ENCODE measurements at places on chromosomes 7 and 10.
A peak's percentile ranks its signal among the peaks of the same experiment; 100 is the strongest.

- DNase-seq, result no peak
Measured at GRCh38 chr7:157271991-157272324, 64.8 kb upstream of the DNAJB6 start.

- no peak for DNase-seq
Measured at GRCh38 chr10:110389255-110389654, 84.5 kb upstream of the SMNDC1 start.

DNA sequence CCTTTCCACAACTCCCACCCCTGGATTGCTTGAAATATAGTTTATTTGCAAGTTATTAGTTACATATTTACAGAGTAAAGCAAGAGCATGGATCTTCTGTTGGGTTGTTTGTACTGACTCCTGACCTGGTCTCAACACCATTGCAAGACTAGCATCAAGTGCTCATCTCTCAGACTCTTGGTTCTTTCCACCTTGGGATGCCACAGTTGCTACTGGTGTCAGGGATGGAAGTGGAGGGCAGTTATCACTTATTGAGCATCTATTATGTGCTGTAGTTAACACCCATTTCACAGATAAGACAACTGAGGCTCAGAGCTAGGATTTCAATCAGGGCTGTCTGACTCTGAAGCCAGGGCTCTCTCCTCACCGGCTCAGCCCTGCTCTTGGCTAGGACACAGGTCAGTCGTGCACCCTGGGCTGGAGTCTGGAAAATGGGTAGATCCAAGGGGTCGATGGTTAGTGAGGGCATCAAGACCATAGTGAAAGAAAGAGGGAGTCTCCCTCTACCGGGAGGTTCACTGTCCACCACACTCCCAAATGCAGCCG is 614 bp upstream of the ADAMTS14 start:
- DNase-seq, result no peak

GRCh38 chr7:36098096-36098495 is 55.0 kb upstream of the EEPD1 start:
- no peak for DNase-seq

GRCh38 chr7:99990460-99990852 is 14.6 kb upstream of the AZGP1 start:
- no peak for DNase-seq

GRCh38 chr7:129970816-129971215 is 18.1 kb upstream of the UBE2H start:
- no peak for DNase-seq

- no peak for DNase-seq
Measured at GRCh38 chr10:49289480-49289879, 9.5 kb upstream of the C10orf71 start.

DNA sequence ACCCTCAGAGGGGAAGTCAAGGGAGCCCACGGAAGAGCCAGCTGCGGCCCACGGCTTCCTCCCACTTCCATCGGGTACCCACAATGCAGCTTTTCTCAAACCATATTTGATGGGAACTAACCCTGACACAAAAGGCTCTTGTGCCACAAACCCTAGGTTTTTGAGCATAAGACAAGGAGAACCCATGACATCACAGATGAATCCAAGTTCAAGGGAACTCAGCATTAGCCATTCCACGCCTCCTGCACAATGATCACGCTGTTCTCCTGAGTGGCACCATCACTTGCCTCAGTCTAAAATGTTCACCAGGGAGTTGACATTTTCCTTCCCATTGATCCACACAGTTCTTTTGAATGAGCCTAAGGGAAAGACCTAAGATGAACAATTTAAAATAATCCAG is 70.4 kb downstream of the ITIH5 start:
- no peak for DNase-seq

- no peak for DNase-seq
Measured at GRCh38 chr10:19892270-19892669, 76.0 kb downstream of the PLXDC2 start.

DNA sequence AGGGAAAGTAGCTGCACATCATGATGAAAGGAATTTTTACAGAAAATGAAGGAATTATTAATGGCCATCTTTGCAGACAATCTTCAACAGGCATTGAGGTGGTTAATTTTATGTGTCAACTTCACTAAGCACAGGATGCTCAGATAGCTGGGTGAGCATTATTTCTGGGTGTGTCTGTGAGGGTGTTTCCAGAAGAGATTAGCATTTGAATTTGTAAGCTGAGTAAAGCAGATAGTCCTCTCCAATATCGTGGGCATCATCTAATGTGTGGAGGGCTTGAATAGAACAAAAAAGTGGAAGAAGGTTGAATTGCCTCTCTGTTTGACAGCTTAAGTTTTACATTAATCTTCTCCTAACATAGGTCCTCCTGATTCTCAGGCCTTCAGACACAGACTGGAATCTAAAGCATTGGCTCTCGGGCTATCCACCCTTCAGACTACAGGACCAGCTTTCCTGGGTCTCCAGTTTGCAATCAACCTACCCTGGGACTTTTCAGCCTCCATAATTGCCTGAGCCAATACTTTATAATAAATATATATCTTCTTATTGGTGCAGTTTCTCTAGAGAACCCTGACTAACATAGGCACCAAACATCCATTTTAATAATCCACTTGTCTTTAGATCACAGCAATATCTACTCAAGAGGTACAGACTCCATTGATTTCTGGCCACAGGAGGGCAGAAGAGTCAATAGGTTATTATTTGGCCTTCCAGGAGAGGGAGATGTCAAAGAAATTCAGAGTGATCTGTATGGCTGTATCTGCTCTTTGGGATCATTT is 10.5 kb upstream of the CRPPA start:
- no peak for DNase-seq

DNA sequence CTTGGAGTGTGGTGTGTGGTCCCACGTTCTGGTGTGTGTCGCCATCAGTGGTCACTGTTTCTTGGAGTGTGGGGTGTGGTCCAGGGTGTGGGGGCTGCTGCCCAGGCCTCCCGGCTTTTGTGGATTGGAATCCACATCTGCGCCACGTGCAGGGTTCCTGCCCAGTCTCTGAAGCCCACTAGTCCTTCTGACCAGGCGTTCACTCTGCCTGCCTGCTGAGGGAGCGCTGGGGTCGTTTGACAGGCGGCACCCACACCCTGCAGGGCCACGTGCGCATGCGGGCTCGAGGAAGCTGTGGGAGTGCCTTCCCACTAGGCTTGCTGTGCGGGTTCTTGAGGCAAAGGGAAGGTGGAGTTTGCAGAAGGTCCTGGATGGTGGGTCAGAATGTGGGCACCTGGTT is 51.4 kb downstream of the INPP5A start:
- DNase-seq, result no peak

DNA sequence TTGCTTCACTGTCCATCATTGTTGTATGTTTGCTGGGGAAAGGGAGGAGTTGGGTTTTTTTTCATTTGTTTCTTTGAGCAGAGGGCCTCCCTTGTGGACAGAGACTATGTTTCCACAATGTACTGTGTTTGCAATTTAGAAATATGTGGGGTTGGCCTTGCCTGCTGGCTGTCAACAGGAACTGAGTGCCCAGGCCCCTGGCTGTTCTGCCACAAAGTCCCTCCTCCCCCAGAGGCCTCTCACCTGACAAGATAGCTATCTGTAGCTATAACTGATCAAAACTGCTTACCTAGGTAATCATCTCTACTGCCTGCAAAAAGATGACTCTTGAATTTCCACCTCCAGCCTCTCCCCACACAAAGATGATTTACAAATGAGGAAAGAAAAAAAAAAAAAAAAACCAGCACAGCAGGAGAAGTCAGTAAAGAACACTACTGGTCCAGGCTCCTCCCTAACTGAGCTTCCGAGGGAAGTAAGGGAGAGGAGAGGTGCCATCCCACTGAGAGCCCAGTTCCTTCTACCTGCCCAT is 121.8 kb downstream of the SGMS1 start:
- no peak for DNase-seq

- DNase-seq, result no peak
Measured at GRCh38 chr10:44731283-44731682, 179.9 kb upstream of the TMEM72 start.

DNA sequence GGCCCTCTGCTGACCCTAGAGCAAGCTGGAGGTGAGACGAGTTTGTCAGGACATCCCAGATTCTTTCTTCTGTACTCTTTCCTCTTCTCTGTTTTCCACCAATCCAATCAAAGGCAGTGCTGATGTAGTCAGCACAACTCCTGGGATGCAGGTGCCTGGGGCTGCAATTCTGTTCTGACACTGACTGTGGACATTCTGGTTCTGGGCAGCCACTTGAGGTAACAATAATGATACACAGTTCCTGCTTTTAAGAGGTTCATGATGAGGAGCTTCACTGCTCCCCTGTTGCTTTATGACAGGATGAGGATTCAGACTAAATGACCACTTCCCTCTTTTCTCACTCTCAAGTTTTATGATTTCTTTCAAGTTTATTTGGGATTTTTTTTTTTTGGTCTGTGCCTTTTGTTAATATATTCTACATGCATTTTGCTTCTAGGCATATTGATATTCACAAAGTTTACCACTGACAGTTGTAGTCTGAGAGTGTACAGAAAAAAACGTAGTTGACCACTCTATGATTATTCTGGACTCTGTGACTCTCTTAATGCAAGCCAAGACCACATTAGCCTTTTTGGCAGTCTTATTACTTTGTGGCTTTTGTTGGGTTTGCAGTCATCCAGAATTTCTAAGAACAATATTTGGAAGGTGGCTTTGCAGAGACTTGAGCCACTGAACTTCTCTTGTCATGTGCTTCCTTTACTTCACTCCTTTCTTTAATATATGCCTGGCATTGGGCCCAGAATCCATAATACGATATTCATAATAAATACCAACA is 247.6 kb downstream of the AUTS2 start:
- no peak for DNase-seq

DNA sequence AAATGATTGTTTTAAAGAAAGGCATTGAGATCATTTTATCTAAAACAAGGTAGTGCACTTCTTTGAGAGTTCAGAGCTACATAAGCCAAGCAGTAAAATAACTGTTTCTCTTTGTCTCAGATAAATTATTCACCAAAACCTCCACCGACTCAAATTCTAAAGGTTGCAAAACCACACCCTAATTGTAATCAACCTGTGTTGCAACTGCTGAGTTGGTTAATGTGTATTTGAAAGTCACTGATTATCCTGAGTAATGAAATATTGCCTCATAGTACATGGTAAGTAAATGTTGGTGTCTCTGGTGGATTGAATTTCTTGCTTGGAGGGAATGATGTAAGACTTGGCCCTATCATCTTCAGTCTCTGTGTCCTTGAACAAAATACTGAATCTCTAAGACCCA is 35.9 kb upstream of the CYP2C9 start:
- no peak for DNase-seq

- DNase-seq, result no peak
Measured at GRCh38 chr10:50991456-50992355, 82.6 kb upstream of the PRKG1 start.

- DNase-seq, result no peak
Measured at GRCh38 chr7:123185756-123186155, 14.0 kb downstream of the SLC13A1 start.

GRCh38 chr7:77528368-77528767 is 8.7 kb upstream of the PTPN12 start:
- no peak for DNase-seq

DNA sequence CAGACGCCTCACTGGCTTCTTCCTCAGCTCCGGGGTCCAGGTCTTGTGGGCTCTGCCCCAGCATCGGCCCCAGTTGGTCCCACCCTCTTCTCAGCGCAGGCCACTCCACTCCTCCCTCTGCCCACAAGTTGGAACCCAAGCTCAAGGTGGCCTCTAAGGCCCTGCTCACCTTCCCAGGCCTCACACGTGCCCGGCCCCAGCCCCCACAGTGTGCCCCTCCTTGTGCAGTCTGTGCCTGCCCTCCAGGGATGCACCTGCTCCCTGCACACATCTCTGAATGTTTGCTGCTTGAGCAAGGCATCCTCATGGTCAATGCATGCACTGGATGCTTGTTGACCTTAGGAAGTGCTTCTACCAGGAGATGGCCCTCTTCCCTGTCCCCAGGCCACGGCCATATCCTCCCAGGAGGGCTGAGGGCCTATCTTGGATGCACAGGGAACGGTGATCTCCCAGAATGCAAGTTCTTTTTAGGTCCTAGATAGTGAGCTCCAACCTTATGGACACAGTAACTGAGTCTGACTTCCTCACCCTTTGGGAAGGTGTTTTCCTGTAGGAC is 7.7 kb upstream of the AEBP1 start:
- no peak for DNase-seq

DNA sequence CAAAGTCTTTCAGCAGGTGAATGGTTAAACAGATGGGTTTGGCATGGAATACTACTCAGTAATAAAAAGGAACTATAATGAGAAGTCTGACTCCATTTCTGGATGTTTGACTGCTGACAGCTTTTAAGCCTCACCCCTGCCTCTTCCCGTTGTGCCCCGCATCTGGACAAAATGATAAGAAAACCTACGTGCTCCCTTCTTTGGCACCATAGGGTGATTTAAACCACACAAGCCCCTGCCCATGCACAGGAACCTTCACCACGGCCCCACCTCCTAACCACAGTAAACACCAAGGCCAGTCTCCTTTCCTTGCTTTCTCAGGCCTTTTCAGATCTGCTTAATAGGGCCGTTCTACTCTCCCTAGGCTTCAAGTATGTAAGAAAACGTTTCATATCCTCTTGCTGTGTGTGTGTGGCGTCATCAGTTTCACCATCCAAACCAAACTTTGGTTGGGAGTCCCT is 47.1 kb upstream of the UBN2 start:
- peak; percentile 85 for DNase-seq

GRCh38 chr10:119313024-119313423 is 105.7 kb downstream of the GRK5 start:
- no peak for DNase-seq

DNA sequence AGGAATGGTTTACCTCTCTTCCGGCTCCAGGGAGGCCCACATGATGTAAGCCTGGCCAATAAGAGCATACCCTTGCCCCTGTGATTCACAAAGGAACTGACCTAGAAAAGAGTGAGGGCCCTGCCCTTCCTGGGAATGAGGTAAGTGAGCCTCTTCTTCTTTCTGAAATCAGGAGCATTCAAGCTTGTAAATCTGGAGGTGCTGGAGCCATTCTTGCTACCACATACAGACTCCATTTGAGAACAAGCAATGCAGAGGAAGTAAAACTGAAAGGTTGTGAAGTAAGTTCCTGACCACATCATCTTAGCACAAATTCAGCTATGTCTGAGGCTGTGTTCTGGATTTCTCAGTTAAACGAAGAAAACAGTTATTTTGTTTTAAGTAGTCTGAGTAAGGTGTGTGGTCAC is 132.2 kb downstream of the CD36 start:
- no peak for DNase-seq

DNA sequence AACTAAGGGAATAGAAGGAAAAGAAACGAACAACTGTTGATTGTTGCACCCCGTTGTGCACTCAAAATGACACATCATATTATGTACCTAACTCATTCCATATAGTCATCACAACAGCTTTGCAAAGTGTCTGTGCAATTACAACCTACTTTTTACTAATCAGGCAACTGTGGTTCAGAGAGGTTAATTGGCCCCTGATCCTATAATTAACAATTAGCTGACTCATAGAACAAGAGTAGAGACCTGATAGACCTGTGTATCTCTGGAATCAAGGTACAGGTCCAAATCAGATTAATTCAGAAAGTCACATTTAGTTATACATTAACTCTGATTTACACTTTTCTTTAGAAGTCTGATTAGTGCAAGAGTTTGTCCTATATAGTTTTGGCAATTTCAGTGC is 122.5 kb upstream of the CDK13 start:
- no peak for DNase-seq

Measured in hematopoietic multipotent progenitor cell treated with erythropoietin and hydrocortisone succinate and interleukin-3 and kit ligand, for 17 days (in vitro differentiated cells).